Calu3 (cell line): ENCODE measurements at places on chromosomes 3 and 15. TPM values are rescaled to one million over a fixed set of nuclear protein-coding genes. Genes with fewer than 3 reads are reported as not detected.

DNA sequence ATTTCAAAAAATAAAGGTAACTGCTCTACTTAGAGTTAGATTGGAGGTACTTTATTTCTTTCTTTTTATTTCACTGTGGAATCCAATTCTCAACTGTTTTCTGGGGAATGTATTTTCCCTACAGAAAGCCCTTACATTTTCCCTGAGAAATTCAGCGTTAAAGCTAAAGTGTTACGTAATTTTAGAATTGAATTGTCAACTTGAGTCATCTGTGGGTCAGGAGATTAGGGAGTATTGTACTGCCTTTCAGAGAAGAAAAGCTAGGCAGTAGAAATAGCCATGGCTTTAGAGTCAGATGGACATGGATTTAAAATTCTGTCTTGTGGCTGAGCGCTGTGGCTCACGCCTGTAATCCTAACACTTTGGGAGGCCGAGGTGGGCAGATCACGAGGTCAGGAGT is 728.6 kb downstream of the ROBO1 start:
- no peak for DNase-seq
- H3K27me3 ChIP-seq: no peaks in the 10 kb centered on the region
- no peak overlapping the region for H3K4me3 ChIP-seq
- H3K27ac ChIP-seq: no peak overlapping the region
- no peaks in the 10 kb centered on the region for H3K36me3 ChIP-seq

DNA sequence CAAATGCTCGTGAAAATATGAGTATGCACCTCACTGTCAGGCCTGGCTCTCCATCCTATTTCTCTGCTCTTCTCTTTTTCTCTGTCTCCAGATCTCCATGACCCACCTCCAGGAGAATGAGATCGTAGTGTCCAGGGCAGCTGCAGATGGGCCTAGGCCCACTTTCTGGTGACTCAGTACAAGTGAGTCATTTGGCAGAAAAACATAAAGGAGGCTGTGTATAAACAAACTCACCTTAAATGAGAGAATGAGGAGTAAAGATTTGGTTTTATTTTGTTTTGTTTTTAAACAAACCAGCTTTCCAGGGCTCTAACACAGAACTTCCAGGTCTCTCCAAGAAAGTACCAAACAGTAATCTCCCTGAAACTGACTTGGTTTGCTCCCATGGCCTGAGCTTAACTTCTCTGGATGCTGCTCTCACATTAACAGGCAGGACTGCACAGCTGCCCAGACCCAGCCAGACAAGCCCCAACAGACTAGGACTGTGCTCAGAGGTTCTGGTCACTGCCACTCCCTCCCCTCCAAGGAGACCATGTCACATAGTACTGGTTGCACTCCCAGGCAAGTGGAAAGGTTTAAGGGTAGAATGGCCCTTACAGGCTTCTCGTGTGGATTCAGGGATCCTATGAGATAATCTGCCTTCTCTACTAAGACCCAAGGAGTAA is 1.5 kb upstream of the HEG1 start:
- H3K27me3 ChIP-seq: peaks cover 77% of the 10 kb centered on the region
- H3K27ac ChIP-seq: no peak overlapping the region

GRCh38 chr3:52040600-52040999 is 15.8 kb downstream of the DUSP7 start:
- no peak overlapping the region for H3K4me3 ChIP-seq
- DNase-seq: no peak
- H3K4me1 ChIP-seq: peaks cover 5% of the 10 kb centered on the region
- peaks cover 12% of the 10 kb centered on the region for H3K27me3 ChIP-seq

DNA sequence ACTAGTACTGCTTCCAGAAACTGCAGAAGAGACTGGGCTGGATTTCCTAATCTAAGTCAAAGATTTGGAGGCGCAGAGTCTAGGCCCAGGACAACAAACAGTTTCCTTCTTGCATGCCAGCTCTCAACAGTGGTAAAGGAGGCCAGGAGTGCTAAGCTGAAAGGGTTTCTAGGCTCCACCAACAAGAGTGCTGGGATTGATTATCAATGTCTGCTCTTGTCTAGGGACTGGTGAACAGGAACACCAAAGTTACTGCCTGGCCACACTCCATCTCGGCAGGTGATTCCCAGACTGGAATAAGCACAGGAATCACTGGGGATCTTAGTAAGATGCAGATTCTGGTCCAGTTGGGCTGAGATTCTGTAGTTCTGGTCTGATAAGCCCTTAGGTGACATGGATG is 22.8 kb upstream of the FGD5 start:
- no peak overlapping the region for H3K27ac ChIP-seq
- no peak overlapping the region for H3K4me3 ChIP-seq
- H3K36me3 ChIP-seq: peaks cover 5% of the 10 kb centered on the region
- no peak for DNase-seq
- H3K27me3 ChIP-seq: peaks cover 68% of the 10 kb centered on the region
- H3K4me1 ChIP-seq: no peaks in the 10 kb centered on the region

DNA sequence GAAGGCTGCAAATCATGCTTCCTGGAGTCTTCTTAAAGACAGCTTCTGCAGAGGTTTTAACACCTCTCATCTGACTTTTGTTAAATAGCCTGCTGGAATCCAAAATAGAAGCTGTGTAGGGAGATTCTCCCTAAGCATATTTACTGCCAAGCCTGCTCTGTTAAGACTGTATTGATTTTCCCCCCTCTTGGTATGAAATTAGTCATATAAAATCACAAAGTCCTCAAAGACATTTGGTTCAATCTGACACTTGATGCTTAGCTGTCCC is 94.6 kb downstream of the ITPR1 start:
- no peak overlapping the region for H3K27ac ChIP-seq
- no peak overlapping the region for H3K4me3 ChIP-seq
- H3K36me3 ChIP-seq: no peaks in the 10 kb centered on the region

- H3K4me3 ChIP-seq: no peak overlapping the region
- H3K27me3 ChIP-seq: no peaks in the 10 kb centered on the region
- H3K27ac ChIP-seq: no peak overlapping the region
- no peak for DNase-seq
- H3K4me1 ChIP-seq: no peaks in the 10 kb centered on the region
Measured at GRCh38 chr3:16319723-16320122, 54.7 kb downstream of the OXNAD1 start.

DNA sequence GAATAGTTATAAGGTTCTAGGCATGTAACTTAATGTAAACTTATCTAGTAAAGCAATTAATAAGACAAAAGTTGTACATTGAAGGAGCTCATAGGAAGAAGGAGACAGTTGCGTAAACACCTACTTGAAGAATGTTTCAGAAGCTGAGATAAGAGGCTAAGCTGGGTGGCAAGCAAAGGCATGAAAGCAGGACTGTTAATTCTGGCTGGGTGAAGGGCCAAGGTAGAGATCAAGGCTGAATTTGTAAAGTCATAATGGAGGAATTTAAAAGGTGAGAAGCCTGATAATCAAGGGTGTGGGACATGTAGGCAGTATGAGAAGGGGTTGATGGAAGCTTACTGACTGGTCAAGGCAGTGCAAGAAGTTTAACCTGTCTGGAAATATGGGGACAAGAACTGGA is 80.4 kb upstream of the TGFBR2 start:
- H3K4me3 ChIP-seq: no peak overlapping the region
- no peak for DNase-seq
- no peaks in the 10 kb centered on the region for H3K36me3 ChIP-seq
- H3K27me3 ChIP-seq: no peaks in the 10 kb centered on the region
- no peak overlapping the region for H3K27ac ChIP-seq
- H3K4me1 ChIP-seq: peaks cover 23% of the 10 kb centered on the region

- H3K27ac ChIP-seq: no peak overlapping the region
- H3K4me1 ChIP-seq: no peaks in the 10 kb centered on the region
- peaks cover 37% of the 10 kb centered on the region for H3K27me3 ChIP-seq
- no peak for DNase-seq
Measured at GRCh38 chr15:81514725-81515124, 140.7 kb upstream of the TMC3 start.

DNA sequence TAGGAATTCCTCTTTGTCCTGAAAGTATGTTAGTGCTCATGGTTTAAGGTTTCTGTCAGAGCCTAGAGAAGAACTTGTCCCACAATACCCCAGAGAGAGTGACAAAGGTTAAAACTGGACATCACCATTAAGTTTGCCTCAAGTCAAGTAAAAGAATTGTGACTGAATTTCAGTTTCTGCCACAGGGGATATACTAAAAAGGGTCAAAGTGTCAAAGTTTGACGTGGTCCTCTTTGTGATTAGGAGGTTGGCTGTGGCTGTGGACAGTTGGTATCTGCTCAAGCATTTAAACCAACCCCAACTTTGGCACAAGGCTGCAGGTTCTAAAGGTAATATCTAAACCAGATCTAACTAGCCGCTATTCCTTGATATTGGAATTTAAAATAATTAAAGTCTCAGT is 26.1 kb downstream of the FMN1 start:
- no peak overlapping the region for H3K27ac ChIP-seq
- no peaks in the 10 kb centered on the region for H3K4me1 ChIP-seq
- H3K27me3 ChIP-seq: no peaks in the 10 kb centered on the region
- DNase-seq: no peak

DNA sequence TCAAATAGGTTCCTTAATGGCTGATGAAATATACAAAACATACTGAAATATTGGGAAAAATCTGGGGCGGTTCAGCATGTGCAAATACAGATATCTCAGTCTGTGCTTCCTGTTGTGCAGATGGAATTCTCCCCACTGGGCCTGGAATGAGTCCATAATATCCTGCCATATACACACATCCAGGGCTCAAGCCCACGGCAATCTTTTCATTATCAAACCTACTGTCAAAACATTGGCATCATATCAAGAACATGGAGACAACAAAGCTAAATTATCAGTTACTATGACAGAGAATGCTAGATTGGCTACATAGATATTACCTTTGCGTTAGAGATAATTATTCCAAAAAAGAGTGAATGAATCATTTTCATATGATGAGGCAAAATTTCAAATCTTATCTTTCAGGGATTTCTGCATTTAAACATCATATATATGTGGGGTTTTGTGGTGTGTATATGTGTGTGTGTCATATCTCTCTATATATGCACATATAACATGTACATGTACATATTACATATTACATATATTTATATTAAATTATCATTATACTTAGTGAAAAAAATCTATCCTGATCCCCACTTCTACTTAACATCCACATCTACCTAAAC is 713.3 kb downstream of the GBE1 start:
- no peak for DNase-seq
- H3K4me3 ChIP-seq: no peak overlapping the region
- H3K36me3 ChIP-seq: no peaks in the 10 kb centered on the region
- H3K27me3 ChIP-seq: no peaks in the 10 kb centered on the region
- no peaks in the 10 kb centered on the region for H3K4me1 ChIP-seq

GRCh38 chr3:171177553-171177952 is 151.0 kb upstream of the SLC2A2 start:
- no peak for DNase-seq
- no peak overlapping the region for H3K4me3 ChIP-seq
- peaks cover 19% of the 10 kb centered on the region for H3K4me1 ChIP-seq
- H3K27ac ChIP-seq: no peak overlapping the region
- H3K36me3 ChIP-seq: no peaks in the 10 kb centered on the region
- no peaks in the 10 kb centered on the region for H3K27me3 ChIP-seq

GRCh38 chr3:151625586-151625985 is 108.1 kb upstream of the AADACL2 start:
- H3K36me3 ChIP-seq: no peaks in the 10 kb centered on the region
- H3K4me1 ChIP-seq: peaks cover 3% of the 10 kb centered on the region
- no peak overlapping the region for H3K4me3 ChIP-seq
- H3K27ac ChIP-seq: no peak overlapping the region

DNA sequence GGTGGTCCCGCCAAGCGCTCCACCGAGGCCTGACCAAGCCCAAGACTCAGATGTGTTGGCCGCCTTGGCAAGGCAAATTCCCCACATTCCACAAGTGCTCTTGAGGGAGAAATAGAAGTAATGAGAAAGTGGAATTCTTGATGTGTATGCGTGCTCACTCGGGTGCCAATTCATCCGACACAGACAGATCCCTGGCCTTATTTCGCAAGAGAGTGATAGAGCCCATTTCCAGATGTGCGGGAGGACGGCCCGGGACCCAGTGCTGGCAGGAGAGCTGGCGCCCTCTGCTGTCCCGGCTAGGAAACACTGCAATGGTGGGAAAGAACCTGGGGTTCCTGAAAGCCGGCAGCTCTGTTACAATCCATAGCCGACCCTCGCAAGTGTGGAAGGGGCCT is 76.0 kb downstream of the HMG20A start:
- no peak overlapping the region for H3K4me3 ChIP-seq
- H3K27ac ChIP-seq: no peak overlapping the region
- peaks cover 36% of the 10 kb centered on the region for H3K4me1 ChIP-seq

DNA sequence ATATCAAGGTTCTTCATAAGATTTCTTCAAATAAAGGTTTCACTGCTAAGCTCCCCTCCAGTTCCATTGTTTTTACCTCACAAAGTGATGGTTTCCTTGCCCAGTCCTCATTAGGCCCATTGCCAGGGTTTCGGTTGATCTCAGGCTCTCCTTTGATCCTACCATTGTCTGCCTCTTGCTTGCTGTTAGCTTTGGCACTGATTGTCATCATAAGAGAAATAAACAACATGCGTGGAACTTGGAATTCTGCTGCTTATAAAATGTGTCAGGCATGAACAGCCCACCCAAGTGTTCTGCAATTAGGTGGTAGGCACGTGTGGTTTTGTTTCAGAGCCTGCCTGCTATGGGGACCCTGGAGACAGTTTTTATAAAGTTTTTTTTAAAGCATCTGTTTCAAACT is 107.6 kb upstream of the BFSP2 start:
- no peak for DNase-seq
- no peaks in the 10 kb centered on the region for H3K36me3 ChIP-seq
- peaks cover 44% of the 10 kb centered on the region for H3K27me3 ChIP-seq
- no peak overlapping the region for H3K27ac ChIP-seq
- H3K4me3 ChIP-seq: no peak overlapping the region

DNA sequence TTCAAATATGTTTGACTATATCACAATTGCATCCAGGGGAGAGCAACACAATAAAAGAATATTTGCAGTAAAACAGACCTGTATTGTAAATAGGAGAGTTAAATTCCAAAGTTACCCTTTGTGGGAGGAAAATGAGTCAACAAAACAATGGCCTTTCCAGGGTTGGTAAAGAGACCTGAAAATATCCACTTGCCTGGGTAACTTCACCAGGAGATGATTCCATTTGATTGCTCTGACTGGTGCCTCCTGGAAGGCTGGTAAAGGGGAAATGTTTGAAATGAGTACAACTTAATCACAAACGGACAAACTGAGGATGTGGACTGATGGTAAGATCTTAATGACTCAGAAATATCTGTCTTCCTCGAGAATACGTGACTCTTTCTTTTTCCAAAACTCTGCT is 43.6 kb upstream of the SRGAP3 start:
- DNase-seq: no peak
- peaks cover 16% of the 10 kb centered on the region for H3K27me3 ChIP-seq
- no peaks in the 10 kb centered on the region for H3K36me3 ChIP-seq
- no peaks in the 10 kb centered on the region for H3K4me1 ChIP-seq
- H3K27ac ChIP-seq: no peak overlapping the region

- H3K27ac ChIP-seq: no peak overlapping the region
- H3K36me3 ChIP-seq: no peaks in the 10 kb centered on the region
- no peak overlapping the region for H3K4me3 ChIP-seq
Measured at GRCh38 chr15:89462198-89462912, 34.0 kb downstream of the RHCG start.

The CCR8 gene
- total RNA-seq: not detected in 2 replicates

The OR5K2 gene
- not detected in 2 replicates for total RNA-seq

The DUOXA1 gene
- total RNA-seq: not detected in 2 replicates

The NSMCE3 gene
- 1.9 and 2.3 TPM in 2 replicates for total RNA-seq

The SPG21 gene
- total RNA-seq: 104 TPM in 2 replicates

The EOMES gene
- 0.61 and 0.73 TPM in 2 replicates for total RNA-seq

The FRMD4B gene
- total RNA-seq: 13.8 and 16.7 TPM in 2 replicates

The CHRM5 gene
- total RNA-seq: not detected in 2 replicates

The UPK1B gene
- total RNA-seq: 26.9 and 32.8 TPM in 2 replicates

The ARHGAP11A gene
- total RNA-seq: 28.7 and 32.8 TPM in 2 replicates

The RAB6B gene
- 0.85 and 4.7 TPM in 2 replicates for total RNA-seq

The PRR20G gene
- total RNA-seq: not detected in 2 replicates
